Suppressor macrophage treated with lipopolysaccharide for 1 hour (primary cell): ENCODE measurements at places on chromosomes 4 and X.

DNA sequence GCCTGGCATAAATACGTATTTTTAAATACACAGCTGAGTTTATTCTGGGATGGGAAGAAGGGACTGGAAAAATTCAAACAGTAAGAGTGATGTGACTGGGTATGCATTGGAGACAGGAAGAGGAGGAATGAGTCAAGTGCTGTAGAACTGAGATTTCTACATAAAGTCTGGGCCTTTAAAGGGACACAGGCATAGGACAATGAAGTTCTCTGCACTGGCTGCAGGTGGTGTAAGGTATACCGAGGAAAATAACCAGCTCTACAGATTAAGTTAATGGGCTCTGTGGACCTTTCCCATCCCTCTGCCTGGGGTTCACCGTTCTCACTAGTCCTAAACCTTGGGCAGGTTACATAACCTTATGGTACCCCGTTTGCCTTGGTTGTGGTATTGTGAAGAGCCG, 68.7 kb downstream of the DHX15 start:
- DNase-seq: no peak

DNA sequence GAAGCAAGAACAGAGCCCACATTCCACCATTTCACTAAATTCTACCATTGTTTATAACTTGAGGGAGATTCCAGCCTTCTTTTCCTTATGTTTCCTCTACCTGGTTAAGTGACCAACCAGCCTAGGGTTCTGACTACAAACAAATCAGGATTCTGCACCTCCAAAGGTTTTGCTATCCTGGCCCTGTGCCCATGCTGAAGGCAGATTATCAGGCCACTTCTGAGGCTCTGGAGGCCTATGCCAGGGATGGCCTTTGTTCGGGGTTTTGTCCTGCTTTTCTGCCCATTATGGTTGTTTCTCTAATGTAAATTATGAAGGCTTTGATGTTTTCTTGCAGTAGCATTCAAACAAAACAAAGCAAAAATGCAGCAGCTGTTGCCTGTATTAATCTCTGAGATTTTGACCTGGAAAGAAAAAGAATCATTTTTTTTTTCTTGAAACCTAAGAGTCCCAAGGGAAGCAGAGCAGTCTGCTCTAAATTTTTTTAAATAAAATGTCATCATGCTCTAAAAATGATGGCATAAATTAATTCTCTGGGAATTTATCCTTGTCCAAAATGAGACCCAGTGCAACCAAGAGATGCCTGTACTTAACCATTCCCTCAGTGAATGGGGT, 55.6 kb downstream of the RNF150 start:
- no peak for DNase-seq

GRCh38 chrX:129791961-129792570, 12.3 kb downstream of the SASH3 start:
- no peak for DNase-seq

DNA sequence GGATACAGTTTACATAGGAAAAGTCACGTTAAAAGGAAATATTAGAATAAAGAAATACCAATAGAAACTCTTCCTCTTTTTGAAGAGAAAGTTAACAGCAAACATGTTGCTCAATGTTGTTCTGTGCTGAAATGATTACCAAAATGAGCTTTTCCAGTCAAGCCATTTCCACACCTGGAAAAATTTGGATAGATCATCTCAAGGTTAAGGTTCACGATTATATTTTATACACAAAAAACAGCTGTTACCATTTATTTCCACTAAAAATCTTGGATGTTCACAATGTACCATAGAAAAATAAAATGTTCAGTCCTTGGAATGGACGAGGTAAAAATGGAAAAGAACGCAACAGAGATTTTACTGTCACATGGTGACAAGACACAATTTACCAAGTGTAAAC, 218.7 kb downstream of the SCFD2 start:
- DNase-seq: no peak

- DNase-seq: no peak
Measured at GRCh38 chr4:1446502-1447386, 40.5 kb upstream of the NKX1-1 start.

- no peak for DNase-seq
Measured at GRCh38 chrX:38318196-38318595, 9.1 kb downstream of the RPGR start.

- peak; percentile 46 for DNase-seq
Measured at GRCh38 chr4:38177035-38177546, 216.9 kb downstream of the PTTG2 start.

DNA sequence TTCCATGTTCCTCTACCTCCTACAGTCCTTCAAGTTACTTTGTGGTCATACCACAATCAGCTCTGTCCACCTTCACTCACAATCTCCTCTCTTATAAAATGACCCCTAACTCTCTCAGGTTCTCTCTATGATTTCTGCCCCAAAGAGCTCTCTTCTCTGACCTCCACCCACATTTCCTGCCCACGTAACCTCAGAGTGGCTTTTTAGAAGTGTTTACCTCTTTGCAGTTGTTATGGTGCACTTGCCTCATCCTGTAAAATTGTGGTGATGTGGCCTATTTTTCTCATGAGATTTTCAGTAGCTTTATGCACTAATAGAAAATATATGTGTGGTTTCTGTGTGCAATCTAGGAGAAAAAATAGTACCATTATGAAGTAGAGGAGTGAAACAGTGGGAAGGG, 215.8 kb downstream of the PACRGL start:
- no peak for DNase-seq

DNA sequence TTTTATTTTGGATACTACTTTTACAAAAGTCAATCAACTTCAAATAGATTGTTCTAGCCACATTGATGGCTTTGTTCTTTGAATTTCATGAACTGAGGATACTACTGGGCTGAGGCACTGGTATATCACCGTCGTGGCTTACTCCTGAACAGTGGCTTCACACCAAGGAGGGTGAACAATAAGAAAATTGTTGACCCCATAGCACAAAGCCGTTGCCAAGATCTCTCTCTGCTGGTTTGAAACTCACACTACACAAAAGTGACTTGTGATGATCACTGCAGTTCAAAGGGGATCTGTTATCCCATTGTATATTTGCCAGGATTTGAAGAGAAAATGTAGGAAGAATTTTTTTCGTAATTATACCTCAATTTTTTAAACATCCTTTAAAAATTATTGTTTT, 119.6 kb downstream of the PDLIM5 start:
- no peak for DNase-seq

DNA sequence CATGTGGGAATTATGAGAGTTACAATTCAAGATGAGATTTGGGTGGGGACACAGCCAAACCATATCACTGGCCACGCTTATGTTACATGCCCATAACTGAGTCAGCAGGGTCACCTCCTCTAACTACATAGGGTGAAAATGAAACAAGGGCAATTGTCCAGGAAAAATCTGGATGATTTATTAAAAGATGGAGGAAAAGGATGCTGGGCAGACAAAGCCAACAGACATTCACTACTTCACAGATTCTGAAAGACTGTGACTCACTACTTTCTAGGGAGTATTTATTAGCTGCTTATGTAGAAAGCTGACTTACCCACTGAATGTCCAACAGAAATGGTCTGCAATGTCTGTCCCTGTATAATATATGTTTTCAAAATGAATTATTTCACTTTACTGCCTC, 72.4 kb downstream of the APBB2 start:
- no peak for DNase-seq

DNA sequence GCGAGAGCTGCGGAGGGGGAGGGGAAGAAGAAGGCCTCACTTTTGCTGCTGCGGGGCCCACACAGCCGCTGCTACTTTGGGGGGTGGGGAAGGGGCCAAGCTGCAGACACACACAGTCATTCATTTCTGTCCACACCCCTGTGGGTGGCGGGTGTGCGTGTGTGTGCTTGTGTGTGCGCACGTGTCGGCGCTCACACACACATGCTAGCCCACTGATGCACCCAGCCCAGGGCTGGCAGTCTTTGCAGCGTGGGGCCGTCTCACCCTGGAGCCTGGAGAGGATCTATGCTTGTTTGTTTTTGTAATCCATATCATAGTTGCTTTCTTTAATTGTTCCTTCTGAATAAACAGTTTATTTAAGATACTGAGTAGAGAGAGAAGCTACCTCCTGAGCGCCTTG, 4.0 kb downstream of the DUSP9 start:
- DNase-seq: no peak

GRCh38 chr4:20015636-20016224, 236.0 kb upstream of the SLIT2 start:
- no peak for DNase-seq

GRCh38 chr4:124167602-124168001, 544.9 kb downstream of the ANKRD50 start:
- no peak for DNase-seq

- peak; percentile 66 for DNase-seq
Measured at GRCh38 chr4:37802068-37802666, 24.3 kb upstream of the PGM2 start.

DNA sequence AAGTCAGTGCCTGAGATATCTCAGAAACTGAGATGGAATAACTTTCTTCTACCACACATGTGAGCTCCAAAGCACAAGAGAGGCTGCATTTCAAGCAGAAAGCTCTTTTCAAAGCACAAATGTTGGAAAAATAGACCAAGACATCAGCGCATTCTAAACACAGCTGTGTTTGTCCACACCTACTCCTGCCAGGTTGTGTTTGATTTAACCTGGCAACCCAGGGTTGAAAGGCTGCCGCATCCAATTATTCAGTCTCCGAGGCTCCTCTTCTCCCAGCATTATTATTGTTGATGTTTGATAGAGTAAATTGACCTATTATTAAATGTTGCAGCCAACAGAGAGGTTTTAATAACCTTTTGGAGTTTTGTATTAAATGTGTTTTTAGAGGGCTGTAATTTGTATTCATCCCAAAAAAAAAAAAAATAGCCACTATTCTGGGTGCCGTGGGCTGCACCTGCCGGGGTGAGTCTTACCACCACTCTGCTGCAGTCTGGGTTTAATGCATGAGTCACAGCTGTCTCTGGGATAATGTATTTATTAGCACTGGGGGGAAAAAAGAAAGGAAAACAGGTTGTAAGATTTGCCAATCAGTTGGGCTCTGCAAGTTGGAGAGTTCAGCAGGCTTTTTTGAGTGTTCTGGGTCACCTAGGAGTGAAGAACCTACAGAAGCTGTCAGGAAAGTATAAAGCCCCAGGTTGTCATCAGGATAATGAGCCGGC, 105.2 kb upstream of the NOCT start:
- no peak for DNase-seq

DNA sequence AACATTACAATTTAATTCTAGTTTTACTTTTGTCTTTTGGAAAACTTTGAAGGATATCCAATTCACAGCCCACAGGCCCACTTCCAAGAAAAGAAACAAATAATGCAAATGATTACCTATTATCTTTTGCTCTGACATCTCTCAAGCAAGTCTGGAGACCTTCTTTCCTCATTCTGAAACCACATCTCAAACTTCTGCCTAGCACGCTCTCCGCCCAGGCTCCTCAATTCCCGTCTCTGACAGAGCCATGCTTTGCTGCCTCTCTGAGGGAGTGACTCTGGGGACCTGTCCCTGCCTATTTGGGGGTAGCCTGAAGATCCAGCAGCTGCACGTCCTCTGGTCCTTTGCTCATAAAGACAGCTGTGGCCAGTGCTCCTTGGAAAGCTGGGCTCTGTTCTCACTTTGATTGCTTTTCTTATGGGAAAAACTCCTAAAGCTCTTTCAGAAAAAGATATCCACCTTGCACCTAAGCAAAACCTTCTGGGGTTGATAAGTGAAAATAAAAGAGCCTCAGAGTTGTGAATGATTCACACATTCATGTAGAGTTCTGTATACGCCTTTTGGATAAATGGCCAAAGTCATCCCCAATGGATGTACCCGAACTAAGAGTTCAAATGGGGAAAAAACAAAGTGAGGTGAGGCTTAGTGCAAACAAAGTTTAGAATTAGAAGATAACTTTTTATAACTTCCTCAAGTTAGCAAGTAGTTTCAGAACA, 72.4 kb upstream of the TNIP3 start:
- no peak for DNase-seq

- DNase-seq: no peak
Measured at GRCh38 chr4:150960079-150960478, 55.0 kb downstream of the LRBA start.

DNA sequence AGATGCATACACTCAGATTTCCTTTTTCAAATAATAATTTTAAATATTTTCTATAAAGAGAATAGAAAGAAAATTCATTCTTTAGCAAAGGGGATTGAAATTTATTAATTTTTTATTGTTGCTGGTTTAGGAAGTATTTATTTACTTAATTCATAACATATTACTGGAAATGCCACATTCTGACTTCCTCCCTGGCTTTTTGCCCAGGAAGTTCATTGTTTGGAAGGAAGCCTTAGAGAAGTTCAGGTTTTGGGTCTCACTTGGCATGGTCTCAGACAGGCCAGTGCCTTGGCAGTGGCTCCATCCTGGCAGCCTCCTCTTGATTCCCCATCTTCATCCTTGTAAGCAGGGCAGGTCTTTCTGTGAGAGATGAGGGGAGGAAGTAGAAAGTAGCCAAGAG, 50.5 kb downstream of the IL15 start:
- no peak for DNase-seq

- peak; percentile 27 for DNase-seq
Measured at GRCh38 chr4:3640587-3640962, 108.4 kb upstream of the LRPAP1 start.

- no peak for DNase-seq
Measured at GRCh38 chr4:188941524-188942119, 802.4 kb downstream of the TRIML1 start.

DNA sequence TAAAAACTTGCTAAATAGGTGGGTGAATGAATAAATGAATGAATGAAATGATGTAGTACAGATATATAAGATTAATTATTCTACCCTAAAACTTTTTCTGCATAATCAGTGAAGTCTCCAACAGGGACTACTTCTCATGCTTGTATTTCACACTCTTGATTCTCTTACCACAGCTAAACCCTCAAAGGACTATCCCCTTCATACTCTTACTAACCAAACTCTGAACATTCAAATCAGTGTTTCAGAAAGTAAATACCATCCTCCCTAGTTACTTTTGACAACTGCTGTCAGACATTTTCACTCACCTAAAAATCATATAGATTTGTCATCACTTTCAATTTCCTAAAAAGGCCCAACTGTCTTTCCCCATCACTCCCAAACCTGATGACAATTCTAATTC, 234.3 kb upstream of the HHIP start:
- no peak for DNase-seq

DNA sequence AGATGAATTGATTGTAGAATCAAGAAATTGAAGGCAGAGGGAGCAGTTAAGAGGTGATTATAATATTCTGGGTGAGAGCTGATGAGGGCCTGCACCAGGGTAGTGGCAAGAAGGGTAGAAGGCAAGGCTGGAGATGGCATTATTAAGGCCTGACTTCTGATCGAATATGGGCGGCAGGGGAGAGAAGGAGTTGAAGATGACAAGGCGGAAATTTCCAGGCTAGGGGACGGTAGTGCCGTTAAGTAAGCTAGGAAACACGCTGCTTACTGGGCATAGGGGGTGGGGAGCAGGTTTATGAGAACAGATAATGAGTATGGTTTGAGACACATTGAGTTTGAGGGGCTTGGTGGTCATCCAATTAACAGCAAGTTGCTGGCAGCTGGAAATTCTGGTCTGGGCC, 19.5 kb downstream of the BCORL1 start:
- no peak for DNase-seq

GRCh38 chr4:149264093-149264733, 551.4 kb downstream of the IQCM start:
- peak; percentile 44 for DNase-seq

- DNase-seq: peak; percentile 72
Measured at GRCh38 chr4:109996526-109996925, 83.8 kb downstream of the EGF start.
